NCI-H748 treated with DMSO at 0.1 percent for 48 hours (cell line): ENCODE measurements at places on chromosomes 5 and 9.

- peak; percentile 88 for DNase-seq
Observed at GRCh38 chr5:53713978-53714666, 153.7 kb downstream of the NDUFS4 start.

- DNase-seq: no peak
Observed at GRCh38 chr5:136677217-136677616, 311.9 kb upstream of the TRPC7 start.

DNA sequence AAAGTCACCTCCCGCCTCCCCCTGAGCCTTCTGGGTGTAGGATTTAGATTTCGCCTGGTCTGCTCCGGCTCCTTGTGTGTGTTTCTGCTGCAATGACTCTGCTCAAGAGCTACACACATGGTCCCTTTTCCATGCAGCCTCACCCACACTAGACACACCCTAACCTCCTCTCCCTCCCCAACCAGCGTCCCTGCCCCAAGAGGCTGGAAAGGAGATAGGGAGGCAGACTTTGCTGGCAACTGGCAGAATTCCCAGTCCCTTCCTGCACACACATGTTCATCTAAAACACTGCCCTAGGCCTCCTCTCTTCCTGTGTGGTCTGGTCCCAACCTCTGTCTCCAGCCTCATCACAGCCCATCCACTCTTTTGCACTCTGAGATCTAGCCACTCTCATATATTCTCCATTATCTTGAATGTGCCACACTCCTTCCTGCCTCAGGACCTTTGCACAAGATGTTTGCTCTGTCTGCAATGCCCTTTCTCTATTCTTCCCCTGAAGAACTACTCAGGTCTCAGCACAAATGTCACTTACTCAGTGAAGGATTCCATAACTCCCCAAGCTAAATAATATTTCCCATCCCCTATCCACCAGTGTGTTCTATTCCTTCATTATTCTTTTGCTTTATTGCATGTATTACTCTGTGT, 253.8 kb downstream of the CDK5RAP2 start:
- no peak for DNase-seq

GRCh38 chr5:172973931-172974330, 9.6 kb upstream of the ATP6V0E1 start:
- no peak for DNase-seq

- DNase-seq: no peak
Observed at GRCh38 chr9:91948101-91948596, 1.9 kb downstream of the ROR2 start.

DNA sequence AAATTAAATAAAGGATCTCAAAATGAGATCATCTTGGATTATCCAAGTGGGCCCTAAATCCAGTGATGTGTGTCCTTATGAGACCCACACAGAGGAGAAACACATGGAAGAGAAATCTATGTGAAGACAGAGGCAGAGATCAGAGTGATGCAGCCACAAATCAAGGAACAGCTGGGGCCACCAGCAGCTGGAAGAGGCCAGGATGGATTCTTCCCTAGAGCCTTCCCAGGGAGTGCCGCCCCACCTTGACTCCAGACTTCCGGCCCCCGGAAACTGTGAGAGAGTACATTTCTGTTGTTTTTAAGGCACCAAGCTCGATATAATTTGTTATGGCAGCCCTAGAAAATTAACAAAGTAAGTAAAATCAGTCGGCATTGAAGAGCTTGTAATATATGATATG, 286.9 kb downstream of the FBXL7 start:
- no peak for DNase-seq

DNA sequence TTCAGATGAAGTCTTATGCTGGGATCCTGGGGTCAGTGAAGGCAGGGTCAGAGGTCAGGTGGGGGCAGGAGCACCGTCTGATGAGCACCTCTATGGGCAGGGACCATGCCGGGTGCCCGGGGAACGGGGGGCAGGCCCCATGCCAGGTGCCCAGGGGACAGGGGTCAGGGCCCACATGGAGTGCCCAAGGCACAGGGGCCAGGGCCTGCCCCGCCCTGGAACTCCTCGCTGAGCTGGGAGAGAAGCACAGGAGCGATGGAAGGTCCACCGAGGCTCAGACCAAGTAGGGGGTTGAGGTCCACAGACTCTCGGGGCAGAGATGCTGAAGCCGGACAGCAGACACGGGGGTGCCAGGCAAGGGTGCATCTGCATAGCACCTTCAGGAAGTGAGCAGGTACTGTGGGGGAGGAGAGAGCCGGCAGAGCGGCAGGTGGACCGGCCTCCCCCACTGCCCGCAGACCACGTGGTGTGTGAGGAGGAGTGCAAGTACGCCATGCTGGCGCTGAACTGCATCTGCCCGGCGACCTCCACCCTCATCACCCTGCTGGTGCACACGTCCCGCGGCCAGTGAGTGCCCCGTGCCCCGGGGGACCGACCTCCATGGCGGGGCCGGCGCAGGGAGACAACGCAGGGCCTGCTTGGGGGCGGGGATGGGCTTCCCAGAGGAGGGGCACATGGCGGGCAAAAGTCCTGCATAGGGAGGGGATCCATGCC, 67.7 kb downstream of the KCNT1 start:
- DNase-seq: no peak

DNA sequence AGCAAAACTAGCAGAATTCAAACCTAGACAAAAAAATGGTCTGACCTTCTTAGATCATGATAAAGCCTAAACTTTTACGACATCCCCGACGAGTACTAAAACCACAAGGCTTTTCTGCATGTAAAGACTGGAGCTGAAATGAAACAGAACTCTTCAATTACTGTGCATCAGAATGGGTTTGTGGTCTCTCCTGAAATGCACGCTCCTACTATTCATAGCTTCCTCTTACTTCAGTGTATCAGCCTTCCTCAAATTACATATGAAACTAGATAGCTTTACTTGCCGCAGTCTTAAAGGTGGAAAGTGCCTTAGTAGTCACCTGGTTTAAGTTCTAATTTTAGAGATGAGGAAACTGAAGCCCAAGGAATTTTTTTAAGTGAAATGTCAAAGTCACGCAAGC, 24.6 kb upstream of the MED10 start:
- no peak for DNase-seq

DNA sequence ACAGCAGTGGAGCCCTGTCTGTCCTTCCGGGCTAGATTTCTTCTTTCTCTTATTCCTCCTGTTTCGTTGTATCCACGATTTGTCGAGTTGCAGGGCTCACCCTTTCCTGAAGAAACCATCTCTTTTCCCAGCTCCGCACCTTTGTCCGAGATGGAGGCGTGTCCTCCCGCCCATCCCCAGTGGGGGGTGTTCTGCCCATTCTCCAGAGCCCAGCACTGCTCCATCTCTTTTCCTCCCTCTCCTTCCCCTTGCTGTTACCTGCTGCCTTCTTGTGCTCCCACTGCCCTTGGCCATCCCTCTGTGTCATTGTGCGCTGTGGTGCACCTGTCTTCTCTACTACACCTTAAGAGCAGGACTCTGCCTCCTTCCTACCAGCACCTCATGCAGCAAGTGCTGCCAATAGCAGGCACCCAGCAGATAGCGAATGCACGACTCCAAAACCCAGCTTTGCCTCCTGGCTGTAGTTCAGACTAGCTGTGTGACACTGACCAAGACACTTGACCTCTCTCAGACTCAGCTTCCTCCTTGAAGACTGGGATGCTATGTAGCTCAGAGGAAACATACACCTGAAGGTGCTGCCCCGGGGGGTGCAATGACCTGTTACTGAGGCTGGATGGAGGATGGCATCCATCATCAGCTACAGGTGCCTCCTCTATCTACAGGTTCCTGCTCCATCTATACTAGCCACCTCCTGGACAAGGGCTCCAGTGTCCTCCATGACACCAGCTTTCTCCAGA, 8.9 kb downstream of the OR13J1 start:
- no peak for DNase-seq

DNA sequence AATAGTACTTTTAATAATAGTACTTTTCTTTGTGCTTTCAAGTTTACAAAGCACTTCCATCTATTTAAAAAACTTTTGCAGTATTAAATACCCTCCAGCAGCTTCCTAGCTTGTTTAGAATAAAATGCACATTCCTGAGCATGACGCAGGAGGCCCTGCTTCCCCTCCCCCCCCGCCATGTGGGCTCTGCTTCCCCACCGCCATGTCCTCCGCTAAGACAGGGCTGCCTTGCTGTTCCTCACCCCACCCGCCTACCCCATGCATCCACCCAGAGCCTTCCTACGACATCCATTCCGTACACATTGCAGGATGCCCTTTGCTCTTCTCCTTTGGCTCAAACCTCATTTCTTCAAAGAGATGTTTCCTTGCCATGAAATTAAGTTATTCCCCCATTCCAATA, 205.9 kb upstream of the MSX2 start:
- no peak for DNase-seq

DNA sequence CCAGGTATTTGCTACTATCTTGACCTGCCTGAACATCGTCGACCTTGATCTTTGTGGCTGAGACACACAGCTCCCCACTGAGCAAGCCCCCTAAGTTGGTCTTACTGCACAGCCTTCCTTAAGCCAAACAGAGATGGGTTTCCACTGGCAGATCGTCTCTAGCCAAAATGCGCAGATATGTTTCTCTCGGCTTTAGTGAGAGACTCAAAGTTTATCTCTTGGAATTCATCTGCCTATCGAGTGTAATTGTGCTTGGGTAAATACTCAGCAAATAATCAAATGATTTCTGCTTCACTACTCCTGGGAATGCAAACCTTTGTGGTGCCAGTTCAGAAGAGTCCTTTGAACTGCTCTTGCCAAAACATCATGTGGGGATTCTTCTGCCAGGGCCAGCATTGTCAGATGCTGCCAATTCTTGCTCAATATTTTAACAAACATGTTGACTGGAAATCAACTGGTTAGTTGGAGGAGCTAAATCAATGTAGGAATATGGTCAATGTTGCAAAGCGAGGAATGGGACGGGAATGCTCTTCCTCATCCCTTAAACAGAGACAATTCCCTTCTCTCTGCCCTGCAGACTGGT, 141.2 kb upstream of the SLC28A3 start:
- no peak for DNase-seq

DNA sequence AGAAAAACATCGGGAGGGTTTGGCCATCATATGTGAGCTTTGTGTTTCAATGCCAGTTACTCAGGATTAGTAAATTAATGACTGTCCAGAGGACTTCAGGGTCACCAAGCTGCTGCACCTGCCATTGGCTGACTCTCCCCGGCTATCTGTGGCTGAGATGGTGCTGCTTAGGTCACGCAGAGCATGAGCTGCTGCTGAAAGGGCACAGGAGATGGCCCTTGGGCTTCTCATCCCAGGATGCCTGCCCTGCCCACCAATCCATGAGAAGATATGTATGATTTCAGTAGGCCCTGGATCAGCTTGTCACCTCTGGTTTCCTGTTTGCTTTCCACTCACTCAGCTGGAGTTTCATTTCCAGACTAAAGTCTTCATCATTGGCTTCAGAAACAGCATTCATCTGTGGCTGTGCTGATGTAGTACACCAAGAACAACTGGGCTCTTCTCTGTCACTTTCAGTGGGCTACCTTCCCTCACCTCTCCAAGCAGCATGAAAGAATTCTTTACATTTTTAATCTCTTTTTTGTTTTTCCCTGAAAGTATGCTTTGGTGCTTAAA, 2.4 kb upstream of the CATSPER3 start:
- DNase-seq: no peak

- DNase-seq: no peak
Observed at GRCh38 chr5:41683181-41683580, 172.8 kb upstream of the PLCXD3 start.

DNA sequence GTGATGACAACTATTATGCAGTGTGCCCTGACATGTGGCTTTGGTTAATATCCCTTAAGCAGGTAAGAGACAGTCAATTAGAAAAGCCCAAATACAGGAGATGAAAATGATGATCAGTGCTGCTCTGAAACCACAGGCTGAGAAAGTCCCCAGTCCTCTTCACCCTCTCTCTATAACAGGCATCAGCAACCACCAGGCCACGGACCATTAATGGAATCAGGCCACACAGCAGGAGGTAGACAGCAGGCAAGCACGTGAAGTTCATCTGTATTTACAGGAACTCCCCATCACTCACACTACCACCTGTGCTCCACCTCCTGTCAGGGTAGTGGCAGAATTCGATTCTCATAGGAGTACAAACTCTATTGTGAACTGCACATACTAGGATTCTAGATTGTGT, 591.6 kb upstream of the CYLC2 start:
- DNase-seq: no peak

DNA sequence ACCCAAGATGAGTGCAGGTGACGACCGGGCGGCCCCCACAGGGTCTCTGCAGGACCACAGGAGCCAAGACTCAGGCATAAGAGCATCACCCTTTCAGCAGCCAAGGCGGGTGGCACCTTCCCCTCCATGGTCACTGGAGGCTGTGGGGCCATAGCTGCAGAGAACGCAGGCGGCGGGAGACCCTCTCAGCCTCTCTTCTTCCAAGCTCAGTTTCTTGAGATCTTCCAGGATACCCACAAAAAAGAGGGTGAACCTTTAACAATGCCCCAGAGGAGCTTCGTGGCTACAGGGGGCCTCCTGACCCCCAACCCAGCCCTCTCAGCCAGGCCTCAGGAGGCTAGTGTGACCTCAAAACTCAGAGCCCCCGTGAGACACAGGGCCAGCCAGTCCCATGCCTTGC, 5.8 kb upstream of the TBC1D9B start:
- no peak for DNase-seq

- DNase-seq: no peak
Observed at GRCh38 chr5:65861830-65862241, 64.5 kb upstream of the ERBIN start.

- no peak for DNase-seq
Observed at GRCh38 chr5:73487815-73488214, 10.4 kb upstream of the BTF3 start.

DNA sequence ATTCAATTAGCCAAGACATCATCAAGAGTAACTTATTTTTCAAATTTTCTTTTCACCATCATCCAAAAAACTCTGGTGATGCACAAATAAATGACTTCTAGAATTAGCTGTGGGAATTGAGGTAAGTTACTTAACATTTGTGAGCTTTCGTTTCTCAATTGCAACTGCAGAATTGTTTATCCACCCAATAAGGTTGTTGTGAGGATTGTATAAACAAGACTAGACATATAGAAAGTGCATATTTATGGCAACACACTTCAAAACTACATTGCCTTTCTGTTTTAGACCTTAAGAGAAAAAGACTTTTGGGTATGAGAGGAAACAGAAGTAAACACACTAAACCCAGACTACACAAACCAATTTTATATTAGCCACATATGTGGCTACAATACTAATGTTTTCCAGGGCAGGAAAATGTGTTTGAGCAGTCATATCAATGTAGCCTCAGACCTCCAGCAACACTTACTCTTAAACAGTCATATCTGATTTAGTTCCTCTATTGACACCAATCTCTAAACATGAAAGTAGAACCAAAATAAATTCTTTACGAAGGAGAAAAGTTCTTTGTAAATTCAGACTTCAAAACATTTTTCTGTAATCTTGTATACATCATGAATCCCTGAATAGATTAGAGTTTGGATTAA, 488.0 kb upstream of the CYLC2 start:
- no peak for DNase-seq

- no peak for DNase-seq
Observed at GRCh38 chr5:67123819-67124218, 72.8 kb downstream of the CD180 start.

DNA sequence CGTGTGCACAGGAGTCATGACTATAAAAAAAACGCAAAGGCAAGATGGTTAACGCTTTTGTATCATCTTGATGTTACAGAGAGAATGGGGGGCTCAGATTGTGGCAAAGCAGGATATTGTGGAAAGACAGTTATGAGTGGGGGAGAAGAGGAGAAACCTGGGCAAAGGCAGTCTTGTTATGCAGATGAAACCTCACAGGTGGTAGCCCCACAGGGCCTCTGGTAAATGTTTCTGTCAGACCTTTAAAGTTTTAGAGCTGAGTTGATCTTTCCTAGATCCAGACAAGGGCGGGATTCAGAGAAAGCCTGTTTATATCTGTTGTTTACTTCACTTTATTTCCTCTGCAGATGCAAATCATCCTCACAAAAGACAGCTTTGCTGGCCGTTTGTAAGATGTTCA, 55.2 kb downstream of the C9orf85 start:
- DNase-seq: no peak
